Occipital lobe (tissue), 3 donors: ENCODE measurements at places on chromosomes 5 and 9. TPM values are rescaled to one million over a fixed set of nuclear protein-coding genes. Genes with fewer than 3 reads are reported as not detected.
A peak's percentile ranks its signal among the peaks of the same experiment; 100 is the strongest.

DNA sequence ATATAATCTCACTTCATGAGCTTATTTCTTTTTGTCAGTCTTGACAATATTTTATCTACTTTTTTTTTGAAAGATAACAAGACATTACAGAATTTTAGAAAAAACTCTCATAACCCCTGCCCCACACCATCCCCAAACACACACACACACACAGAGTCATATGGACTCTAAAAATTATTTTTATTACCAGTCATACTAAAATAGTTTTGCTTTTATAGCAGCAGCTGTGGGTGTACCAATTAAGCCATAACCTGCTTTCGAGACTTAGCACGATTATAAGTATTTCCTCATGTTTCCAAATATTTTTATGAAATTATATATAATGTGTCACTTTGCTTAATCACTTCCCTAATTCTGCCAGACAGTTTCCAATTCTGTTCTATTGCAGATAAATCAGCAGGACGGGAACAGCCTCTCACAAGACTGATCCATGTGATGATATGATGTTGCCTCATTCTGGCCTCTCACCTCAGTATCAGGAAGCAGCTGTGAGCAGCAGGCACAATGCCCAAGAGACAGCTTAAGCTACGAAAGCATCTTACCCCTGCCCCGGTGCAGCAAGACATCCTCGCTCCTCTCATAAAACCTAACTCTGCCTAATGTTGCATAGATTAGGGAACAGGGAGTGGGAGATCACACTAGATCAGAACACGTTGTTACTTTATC lies 7.0 kb downstream of the PDCL start:
- DNase-seq, result no peak

DNA sequence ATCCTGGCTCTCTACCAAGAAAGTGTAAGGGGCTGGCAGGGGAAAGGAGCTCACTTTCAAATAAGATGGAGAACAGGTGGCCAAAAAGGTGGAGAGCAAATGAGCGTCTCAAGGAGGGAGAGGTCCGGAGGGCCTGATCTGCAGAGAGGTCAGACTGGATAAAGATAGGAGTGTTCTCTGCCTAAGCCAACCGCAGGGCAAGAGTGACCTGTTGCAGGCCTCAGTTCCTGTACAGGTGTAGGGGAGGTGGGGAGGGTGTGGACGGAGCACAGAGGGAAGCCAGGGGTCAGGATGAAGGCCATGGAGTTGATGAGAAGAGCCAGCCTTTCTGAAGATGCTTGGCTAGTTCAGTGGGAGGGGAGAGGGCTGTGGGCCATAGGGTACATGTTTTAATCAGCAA lies 239.7 kb downstream of the HSPA4 start:
- DNase-seq, result no peak

- no peak for DNase-seq
Observed at GRCh38 chr5:3888310-3888709, 292.7 kb downstream of the IRX1 start.

GRCh38 chr9:110105107-110105506 lies 102.9 kb downstream of the C9orf152 start:
- no peak for DNase-seq

- peak; percentile 83 for DNase-seq
Observed at GRCh38 chr9:125126019-125126746, 17.1 kb downstream of the SCAI start.

The NTNG2 gene
- 46.3 TPM for total RNA-seq

The STPG3 gene
- total RNA-seq, result not detected

The ABCA1 gene
- total RNA-seq, result 27.3 TPM
